ENCODE measurements at places on chromosomes 6 and 20.

GRCh38 chr6:76026101-76026500 lies 46.4 kb downstream of the IMPG1 start:
- DNase-seq: no peak

DNA sequence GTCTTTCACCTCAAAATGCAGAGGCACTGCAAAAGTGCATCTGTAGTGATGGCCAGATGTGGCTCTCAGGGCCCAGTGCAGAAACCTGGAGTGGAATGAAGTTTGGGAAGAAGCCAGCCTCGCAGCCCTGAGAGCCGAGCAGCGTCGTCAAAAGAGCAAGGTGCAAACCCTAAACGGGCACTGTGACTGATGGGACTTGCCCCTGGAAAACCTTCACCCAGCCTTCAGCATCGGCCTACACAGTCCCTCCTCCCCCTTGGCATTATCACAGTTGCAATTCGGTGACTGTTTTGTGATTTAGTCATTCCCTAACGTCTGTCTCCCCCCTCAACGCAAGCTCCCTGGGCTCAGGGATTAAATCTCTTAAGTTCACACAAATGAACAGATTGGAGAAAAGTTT lies 38.6 kb downstream of the TAF4 start:
- DNase-seq: no peak

GRCh38 chr6:150691463-150691862 lies 91.8 kb downstream of the PLEKHG1 start:
- peak; percentile 60 for DNase-seq

DNA sequence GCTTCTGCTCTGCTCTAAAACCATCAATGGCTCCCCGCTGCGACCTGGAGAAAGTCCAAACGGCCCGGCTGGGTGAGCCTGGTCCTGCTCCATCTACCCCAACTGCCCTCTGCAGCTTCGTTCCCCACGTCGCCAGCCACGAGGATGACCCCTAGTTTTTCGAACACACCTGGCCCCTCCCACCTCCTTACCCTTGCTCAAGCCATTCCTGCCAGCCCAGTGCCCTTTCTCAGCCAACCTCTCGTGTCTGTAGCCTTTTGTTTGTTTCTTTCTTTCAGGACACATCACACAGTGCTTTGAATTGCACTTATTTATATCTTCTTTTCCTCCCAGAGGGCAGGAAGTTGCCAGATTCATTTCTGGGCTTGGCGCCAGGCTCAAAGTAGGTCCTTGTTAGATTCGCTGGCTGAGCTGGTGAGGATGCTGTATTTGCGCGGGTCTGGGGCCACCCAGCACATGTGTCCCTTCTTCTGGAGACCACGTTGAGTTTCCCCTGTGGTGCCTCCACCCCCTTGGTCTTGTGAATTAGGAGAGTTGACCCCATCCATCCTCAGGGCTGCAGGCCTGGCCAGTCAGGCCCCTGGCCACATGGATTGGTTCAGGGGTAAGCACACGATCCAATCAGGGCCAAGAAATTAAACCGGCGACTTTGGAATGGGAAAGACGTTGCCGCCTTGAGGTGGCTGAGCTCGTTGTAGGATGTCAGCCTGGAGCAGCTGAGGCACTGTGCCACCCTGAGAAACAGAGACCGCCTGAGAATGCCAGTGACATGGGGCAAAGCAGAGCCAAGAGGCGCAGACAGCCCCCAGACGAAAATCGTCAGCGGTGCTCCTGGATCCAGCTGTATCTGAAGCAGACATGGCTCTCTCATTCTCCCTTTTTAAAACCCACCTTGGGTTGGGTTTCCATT lies 156.0 kb downstream of the CEBPB start:
- DNase-seq: peak; percentile 86

GRCh38 chr6:17585766-17586490 lies 14.2 kb upstream of the FAM8A1 start:
- peak; percentile 54 for DNase-seq

- DNase-seq: no peak
These were observed 224.8 kb upstream of the RREB1 start for GRCh38 chr6:6883011-6883410.

DNA sequence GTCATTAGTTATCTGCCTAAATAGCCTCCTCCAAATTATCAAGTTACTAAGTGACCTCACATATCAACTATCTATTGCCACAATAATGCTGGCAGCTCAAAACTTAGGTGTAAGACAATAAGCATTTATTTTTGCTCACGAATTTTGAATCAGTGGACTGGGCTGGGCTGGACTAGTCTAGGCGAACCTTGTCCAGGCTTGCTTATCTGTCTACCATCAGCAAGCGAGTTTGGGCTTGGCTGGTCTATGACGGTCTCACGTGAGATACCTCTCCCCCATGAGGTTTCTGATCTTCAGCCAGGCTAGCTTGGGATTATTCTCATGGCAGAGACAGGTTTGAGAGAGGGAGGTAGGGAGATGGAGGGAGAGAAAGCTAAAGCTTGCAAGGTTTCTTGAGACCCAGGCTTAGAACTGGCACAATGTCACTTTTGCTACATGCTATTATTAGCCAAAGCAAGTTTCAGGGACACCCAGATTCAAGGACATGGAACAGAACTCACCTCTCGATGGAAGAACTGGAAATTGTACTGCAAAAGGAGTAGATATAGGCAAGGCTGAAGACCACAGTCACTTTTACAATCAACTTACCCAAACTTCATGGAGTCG lies 80.9 kb downstream of the WASF1 start:
- no peak for DNase-seq

DNA sequence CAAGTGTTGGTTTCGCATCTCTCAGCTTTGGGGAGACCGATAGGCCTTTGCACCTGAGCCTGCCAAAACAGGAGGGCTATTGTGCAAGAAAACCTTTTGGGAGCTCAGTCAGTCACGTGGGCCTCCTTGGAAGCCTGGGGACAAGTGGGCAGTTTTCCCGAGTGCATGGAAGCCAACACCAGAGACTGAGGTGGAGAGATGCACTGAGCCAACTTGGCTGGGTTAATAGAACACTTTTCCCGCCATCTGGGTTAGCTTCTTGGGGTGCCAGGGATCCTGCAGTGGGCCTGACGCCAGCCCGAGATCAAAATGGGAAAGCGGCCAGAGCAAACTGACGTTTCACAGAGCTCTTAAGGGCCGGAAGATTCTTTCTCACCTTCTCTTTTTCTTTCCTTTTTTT lies 2.8 kb upstream of the OOEP start:
- DNase-seq: no peak

DNA sequence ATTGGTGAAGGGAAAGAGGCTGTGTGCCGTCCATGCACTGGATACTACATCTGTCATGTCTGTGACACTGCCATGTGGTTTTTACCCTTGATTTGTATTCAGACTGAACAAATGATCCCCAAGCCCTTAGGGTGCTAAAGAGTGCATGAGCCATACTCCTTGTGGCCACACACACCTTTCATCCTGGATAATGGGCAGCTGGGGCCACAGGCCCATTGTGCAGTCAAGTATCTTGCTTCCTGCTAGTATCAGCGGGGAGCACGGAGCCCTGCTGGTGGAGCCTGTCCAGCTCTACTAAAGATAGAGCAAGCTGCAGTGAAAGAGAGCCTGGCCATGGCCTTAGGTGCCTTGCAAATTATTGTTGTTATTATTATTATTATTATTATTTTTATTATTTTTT lies 75.1 kb downstream of the SLX4IP start:
- DNase-seq: no peak

GRCh38 chr6:151763938-151764680 lies 43.4 kb upstream of the ESR1 start:
- DNase-seq: peak; percentile 70

DNA sequence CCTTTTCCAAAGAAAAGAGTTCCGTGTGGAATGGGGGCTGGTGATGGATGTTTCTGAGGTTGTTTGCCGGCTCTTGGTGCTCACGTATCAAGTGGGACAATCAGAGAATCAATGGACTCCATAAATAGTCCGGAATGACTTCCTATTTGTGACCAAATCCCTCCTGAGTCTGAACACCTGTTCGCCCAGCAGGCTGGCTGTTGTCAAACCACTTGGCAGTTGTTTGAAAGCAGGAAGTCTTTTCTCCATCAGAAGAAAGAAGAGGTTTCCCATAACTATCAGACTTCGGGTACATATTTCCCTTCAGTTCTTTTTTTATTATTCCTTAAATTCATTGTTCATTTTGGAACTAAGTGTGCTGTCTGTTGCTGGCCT lies 154.7 kb upstream of the RIN2 start:
- DNase-seq: no peak

DNA sequence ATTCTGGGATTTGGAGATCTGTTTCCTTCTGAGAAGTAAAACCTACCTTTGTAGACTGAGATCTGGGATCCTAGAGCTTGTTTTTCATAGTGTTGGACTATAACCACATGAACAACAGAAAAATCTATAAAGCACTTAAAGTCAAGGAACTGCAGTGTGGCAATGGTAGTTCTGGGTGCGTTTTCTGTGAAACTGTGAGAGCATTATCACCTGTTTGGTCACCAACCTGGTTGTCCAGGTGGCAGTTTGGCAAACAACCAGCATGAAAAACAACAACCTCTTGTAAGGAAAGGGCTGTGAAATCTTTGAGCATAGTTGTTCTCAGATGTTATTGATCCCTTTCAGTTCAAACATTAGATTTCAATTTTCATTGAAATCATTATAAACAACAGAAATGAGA lies 215.8 kb upstream of the CITED2 start:
- DNase-seq: no peak

- no peak for DNase-seq
These were observed 75.5 kb upstream of the FABP7 start for GRCh38 chr6:122704066-122704465.

GRCh38 chr6:53790886-53791285 lies 3.9 kb upstream of the LRRC1 start:
- DNase-seq: no peak

DNA sequence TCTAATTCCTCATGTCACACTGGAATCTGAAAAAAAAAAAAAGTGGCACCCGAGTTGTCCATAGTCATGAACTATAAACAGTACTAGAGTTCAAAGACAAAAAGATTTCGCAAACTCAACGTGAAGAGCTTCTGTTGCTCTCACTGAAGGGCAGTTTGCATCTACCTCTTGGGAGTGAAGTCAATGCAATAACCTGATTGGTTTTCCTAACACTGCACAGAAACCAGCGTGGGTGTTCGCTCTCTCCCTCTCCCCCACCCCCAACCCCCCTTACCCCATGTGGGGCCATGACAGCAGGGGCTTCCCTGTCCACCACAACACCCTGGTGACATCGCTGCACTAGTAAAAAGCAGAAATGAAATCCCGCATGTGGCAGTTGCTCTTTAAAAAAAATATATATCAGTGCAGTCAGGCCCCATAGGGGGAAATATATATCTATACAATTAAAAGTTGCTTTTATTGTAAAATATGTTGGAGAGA lies 66.9 kb downstream of the GMPR start:
- DNase-seq: peak; percentile 67

GRCh38 chr6:40349123-40349900 lies 237.9 kb downstream of the LRFN2 start:
- DNase-seq: no peak

DNA sequence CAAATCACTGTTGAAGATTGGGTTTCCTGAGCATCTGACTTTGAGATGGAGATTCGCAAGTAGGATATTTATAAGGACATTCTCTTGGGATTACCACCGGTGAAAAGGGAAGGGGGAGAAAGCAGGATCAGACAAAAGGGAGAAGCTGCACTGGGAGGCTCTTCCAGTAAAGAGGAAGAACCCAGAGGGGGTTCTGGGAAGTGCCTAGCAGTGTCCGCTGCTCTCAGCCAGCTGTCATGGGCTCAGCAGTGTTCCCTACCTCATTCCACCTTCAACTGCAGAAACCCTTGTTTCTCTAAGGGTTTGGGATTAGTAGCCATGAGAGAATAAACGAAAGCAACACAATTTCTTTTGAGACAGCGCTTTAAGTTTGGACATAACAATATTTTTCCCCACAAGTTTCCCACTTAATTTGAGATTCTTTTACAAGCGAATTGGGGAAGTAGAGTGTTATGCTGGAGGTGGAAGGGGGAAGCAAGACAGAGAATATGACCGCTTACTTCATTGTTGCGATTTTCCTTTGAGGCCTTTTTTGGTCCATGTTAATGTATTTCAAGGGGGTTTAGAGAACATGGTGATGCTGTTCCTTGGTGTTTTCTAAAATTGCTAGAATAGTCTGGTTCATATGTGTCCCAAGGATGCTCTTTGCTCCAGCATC lies 154.5 kb upstream of the SCGN start:
- no peak for DNase-seq

DNA sequence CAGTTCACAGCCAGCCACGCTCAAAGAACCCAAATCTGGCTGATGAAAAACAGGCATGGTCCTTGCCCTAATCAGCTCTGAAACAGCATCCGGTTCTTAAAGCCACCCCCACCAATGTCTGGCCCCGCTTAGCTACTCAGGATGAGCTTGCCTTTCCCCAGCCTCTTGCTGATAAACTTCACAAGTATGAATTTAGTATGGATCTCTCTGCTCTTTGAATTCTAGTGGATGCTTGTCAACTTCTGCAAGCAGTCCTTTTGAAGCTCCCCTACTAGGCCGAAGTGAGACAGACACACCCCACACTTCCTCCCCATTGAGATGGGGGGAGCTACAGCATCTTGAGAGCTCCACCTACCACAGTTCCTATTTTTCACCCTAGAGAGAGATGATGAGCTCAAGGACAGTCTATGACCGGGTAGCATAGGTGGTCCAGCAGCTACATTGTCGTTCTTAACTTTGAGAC lies 36.7 kb downstream of the EBF4 start:
- peak; percentile 94 for DNase-seq

- peak; percentile 53 for DNase-seq
These were observed 60.5 kb upstream of the PRND start for GRCh38 chr20:4661191-4661590.

DNA sequence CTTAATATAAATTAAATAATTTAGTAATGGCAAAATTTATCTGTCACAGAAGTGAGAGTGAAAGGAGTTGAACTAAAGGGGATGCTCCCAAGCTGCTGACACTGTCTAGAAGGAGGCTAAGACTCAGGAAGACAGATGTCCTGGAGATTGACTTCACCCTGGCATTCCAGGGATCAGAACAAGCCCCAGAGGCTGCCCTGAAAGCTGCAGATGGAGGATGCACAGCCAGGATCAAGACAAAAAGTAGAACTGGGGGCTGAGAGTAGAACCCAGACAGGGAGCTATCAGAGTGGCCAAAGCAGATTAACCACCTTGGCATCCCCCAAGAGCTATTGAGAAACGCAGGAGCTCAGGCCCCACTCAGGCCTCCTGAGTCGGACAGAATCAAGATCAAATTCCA lies 189.2 kb upstream of the PLCB4 start:
- no peak for DNase-seq

GRCh38 chr6:41780551-41781365 lies at the start of gene PRICKLE4:
PRICKLE4 (plus strand) TSS chr6:41780782; CDS start chr6:41783474, 2,692 bp downstream.
- DNase-seq: no peak

DNA sequence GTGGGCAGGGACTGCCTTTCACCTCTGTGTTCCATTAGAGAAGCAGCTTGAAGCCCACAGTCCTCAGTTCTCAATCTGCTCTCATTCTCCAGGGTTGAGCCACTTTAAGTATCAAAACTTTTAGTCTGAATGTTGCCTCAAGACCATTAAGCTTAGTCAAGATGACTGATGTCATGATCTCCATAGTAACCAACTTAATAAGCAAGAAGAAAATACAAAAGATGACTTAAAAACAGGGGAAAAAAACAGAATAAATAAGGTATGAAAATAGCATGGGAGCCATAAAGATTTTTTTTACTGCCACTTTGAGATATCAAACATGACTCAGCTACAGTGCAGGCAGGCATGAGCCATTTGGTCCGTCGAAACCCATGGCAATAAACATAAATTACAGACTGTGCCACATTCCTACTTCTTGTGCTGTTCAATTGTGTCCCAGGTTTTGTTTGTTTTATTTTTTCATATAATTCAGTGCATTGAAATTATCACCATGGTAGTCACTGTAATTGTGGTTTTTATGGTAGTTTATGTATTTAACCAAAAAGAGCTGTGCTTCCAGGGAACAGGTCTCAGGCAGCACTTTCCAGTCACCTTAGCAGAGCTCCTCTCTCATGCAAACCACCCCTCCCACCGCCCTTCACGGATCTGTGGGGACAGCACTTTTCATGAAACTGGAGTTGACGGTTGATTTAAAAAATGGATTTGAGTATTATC lies 156.5 kb upstream of the INSM1 start:
- DNase-seq: no peak

Data from common myeloid progenitor, CD34-positive (primary cell).